ENCODE measurements at places on chromosomes 3 and 15.

DNA sequence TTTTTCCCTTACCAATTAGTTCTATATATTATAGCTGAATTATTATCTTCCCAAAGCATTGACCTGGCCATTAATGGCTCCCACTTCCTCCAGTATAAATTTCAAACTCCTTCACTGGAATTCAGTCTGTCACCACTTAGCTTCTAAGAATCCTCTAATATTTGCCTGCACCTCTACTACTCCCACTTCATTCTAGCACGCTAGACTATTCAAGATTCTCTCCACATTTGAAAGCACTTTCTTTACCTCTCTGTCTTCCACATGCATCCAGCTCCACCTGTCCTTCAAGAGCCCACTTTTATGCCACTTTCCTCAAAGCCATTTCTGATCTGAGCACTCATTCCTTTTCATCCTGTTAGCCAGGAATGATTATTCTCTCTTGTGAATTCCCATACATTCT, 15.0 kb downstream of the SENP8 start:
- DNase-seq = no peak

DNA sequence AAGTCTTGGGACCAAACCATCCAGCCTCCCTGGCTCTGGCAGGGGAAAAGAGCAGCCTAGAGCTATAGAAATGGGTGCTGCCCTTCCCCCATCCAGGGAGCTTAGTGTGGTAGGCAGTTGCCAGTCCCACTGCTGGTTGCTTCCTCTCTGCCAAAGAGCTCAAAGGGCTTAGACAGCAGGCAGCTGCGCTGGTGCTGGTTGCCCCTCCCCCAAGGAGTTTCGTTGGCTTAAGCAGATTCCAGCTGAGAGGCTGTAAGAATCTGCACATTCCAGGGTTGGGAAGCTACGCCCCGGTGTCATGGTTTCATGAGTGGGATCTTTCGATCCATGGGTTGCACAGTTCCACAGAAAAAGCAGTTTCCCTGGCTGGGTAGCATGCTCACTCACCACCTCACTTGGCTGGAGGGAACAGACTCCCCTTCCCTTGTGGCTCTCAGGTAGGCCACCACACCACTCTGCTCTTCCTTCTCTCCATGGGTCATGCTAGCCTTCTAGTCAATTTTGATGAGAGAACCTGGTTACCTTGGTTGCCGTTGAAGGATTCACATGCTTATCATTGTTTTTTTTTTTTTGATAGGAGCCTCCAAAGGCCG, 195.1 kb downstream of the EPHA6 start:
- no peak for DNase-seq

DNA sequence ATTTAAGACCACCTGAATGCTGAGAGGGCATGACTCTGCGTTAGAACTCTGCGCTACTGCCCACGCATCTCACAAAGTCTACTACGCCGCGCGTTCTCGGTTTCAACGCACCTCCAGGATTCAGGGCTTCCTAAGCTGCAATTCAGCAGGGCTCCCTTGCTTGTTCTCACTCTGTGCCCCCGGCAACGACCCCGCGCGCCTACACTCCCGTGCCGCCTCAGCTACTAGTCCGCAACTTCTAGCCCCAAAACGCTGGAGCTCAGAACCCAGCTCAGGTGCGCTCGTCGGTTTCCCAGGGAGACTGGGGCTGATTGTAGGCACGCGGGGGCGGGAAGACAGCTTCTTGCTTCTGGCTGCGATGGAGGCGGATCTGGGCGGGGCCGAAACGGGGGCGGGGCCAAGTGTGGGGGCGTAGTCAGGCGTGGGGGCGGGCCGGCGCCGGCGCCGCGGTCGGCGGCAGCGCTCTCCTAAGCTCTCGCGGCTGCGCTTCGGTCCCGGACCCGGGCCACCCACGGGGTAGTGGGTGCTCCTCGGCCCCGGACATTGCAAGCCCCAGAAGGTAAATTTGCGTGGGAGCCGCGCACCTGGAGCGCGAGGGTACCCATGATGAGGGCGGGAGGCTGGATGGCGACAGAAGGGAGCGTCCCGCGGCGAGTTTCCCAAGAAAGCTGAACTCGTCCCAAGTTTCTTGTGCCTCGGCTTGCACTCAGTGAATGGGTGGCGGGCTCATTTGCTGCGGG, at the start of gene ARHGEF26:
ARHGEF26 (plus strand) TSS at position 430 of the 740 bp plus-strand sequence. CDS start 603 bp downstream, outside the sequence.
- peak; percentile 72 for DNase-seq

DNA sequence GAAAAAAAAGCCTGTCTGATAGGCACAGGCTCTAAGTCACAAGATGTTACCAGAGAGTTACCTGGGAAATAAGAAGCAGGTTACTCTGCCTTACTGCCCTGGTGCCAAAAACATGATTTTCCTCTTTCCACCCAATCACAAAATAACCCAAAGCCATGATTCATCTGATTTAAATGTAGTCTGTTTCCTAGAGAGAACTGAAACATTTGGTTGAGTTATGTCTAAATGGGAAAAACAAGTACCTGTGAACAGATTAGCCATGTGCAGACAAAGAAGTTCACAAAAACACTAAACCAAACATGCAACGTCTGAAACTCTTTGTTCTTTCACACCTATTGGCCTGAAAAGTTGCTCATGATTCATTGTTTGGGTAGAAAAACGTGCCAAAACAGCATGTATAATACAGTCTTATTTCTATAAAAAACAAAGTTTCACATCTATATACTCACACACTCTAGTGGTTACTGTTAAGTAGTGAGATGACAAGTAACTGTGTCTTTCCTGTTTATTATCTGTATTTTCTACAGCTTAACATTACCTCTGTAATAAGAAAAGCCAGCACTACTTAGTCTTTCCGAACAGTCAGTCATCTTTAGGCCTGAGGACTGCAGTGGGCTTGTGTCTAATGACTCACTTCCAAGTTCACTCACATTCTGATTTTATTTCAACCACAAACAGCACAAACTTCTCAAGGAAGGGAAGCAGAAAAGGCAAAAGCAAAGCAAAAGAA, 30.2 kb downstream of the FAM174B start:
- DNase-seq = no peak

GRCh38 chr3:44114142-44114541, 127.5 kb upstream of the TOPAZ1 start:
- no peak for DNase-seq

DNA sequence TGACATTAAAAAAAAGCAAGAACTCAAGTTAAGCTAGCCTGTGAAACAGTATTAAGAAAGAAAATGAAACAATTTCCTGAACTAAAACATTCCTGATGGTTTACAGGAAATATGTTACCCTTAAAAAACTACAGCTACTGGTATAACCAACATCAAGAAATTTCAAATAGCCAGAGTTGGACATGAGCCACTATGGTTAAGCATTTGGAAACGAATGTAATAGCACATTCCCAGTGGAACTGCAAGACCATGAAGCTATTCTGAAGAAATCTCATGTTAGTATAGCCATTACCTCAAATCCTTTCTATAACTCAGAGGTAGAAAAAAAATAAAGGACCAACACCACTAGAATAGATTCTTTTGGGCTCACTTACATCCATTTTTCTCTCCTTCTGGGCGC, 30.2 kb downstream of the CPNE4 start:
- DNase-seq = no peak

DNA sequence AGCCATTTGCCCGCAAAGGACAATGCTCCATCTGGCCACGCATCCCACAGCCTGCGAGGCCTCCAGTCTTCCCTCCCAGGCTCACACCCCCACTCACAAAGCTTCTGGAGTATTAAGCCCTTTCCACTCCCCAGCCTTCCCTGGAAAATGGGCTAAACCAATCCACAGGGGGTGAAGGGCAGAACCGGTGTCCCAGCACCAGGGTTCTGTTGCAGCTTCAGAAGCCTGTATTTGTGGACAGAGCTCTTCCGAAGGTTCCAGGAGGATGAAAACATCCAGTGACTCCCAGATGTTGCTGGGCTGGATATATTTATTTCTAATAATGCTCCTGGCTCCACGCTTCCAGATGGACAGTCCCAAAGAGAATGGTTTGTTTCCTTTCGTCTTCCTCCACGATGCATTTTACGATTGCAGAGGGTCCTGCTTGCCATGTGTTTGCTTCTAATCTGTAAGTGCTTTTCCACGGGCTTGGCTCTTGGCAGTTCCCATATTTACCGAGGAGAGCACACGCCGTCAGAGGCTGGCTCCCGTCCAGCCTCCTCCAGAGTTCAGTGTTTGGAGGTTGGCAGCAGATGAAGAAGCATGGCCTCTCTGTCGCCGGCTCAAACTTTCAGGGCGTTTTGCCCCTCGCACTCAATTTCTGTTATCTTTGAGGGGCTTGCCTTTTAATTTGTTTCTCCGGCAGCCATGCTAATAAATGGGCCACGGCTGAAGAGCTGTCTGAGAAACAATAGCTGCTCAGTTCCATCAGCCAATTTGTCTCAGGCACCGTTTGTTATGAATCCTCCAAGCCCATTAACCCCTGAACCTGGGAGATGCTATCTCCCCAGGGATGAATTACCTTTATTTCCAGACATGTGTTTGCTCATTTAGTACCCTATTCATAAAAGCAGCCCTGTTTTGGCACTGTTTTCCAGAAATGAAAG, 367.9 kb upstream of the PROK2 start:
- DNase-seq = no peak

GRCh38 chr15:48861813-48862431, 16.0 kb upstream of the EID1 start:
- peak; percentile 82 for DNase-seq

DNA sequence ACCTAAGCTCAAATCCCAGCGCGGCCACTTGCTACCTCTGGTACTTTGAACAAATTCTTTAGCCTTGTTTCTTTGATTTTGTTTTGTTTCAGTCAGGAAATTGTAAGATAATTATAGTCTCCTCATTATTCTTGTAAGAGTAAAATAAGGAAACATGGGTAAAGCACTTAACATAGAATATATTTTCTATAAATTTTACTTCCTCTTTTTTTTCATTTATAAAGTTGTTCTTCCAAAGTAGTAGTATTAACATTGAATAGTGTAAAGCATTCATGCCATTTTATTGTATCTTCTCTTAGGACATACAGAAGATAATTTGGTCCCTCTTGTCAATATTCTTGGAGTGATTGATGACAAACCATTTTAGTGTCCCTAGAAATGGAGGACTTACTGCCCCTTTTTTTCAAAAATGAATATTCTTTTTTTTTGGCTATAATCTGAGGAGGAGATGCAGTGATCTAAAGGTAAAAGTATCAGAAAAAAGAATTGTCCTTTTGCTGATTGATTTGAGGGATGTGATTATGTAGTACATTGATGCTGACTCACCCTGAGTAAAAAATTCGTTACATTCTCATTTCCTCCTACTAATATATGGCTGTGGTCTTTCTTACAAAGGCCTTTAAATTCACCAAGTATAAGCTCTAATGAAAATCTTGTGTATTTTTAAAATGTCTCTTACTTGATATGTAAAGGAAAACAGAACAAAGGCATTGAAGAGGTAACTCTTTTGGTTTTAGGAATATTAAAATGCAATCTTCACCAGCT, 51.0 kb downstream of the ALCAM start:
- peak; percentile 9 for DNase-seq

DNA sequence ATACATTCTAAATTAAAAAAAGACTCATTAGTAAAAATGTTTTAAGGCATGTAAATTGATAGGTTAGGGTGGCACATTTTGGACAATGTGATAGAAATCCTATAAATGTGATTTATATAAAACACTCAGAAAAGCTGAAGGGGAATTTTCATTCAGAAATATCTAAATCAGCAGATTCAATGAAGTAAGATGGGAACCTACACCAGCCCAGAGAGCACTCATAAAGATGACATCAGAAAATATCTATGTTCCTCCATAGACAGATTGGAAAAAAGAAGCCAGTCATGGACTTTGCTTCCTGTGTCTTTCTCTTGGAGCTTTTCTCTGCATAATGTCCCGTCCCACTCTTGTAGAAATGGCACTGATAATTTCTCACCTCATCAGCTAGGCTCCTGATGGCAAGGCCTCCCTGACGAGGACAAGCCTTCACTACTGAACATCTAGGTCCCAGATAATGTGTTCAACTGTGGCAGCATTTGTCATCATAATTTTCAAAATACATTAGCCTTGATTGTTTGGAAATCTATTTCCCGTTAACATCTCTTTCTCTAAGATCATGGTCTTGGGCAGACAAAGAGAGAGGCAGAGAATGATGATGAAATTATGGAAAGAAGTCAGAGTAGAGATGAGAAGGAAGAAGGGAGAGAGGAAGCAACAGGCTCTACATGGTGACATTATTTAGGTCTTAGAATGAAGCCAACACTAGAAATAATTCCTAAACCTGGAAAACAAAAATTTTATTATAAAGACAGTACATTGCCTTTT, 354.4 kb downstream of the NTRK3 start:
- no peak for DNase-seq

DNA sequence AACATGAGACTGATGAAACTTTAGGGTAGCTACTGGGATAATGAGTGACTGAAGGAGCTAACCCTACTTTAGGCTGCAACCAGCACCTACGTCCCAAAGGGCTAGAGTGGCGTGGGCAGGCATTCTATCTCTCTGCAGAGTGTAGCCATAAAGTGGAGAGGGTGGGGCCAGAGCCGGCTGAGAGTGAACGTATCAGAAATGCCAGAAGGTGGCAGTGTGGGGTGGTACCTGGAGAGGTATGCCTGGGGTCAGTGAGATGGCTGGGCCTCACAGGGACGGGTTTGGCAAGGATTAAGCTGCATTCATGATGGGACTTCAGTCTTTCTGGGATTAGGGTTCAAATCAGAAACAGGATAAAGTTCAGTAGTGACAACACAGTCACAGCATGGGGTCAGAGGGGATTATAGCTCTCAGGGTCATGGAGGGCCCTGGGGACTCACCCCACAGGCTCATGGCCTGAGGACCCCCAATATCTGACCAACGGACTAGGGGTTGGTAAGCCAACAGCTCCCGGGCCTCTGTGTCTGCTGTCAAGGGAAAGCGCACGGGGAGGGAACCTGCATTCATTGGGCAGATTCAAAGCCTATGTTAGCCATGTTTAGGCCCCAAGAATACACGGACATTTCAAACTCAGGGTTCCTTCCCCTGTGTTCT, 86.5 kb upstream of the FOXB1 start:
- DNase-seq = peak; percentile 40

DNA sequence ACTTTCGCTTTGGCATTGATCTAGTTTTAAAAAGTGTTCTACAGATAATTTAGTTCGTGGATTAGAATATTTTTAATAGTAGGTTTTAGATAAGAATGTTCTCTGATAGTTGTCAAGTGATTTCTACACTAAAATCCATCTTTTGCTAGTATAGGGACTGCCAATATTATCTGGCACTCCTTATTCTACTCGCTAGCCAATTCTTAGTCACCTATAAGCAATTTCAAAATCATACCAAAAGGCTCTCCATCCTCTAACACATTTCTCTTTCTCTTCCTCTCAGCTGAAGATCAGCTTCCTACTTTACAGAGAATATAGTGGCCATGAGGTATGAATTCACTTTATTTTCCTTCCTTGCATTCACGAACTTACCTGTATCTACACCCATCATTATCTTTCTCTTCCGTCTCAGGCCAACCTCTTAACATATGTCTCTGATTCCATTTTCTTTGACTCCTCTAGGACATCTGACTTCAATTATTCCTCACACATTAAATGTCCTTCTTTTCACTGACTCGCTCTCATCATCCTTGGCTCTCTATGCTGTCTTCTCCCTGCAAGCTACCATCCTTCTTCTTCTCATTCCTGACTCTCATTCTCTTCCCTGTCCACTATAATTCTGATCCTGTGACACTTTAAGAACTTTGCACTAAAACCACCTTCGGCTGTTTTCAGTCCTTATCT, 35.5 kb downstream of the C3orf80 start:
- DNase-seq = no peak

All from RKO (cell line).